ENCODE measurements at places on chromosomes 12 and 14.

GRCh38 chr12:754851-755562 lies 2.6 kb downstream of the WNK1 start:
- DNase-seq = peak; percentile 45

GRCh38 chr14:89291351-89291940 lies 125.6 kb downstream of the FOXN3 start:
- DNase-seq = no peak

DNA sequence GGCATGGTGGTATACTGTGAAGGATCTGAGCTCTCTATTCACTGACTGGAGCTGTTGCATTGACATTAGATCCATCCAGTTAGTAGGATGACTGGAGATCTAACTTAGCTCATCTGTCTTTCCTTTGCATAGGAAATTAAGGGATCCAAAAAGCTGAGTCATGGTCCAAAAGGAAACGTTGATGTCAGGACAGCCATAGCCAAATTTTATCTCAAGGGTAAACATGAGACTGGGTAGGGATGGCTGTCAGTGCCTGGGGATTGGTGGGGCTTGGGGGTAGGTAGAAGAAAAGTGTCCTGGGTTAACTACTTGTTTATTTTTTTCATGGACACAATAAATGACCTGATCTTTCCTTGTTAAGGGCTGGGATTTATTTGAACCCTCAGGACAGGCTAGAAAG lies 4.6 kb downstream of the FAM177A1 start:
- DNase-seq = no peak

DNA sequence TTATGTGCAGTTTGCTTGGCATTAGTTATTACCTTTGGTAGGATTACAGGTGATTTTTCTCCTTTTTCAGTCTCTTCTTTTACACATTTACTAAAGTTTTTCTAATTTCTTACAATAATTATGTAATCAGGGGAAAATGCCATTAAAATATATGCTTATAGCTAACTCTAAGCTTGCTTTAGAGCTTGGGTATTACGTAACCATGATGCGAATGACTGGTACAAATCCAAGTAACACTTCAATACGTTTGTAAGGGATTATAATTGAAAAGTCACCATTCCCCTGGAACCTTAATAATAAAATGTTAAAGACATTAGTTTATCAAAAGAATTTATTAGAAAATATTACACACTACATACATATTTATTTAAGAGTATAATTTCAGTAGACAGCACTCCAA lies 71.6 kb downstream of the SCAF11 start:
- no peak for DNase-seq

- DNase-seq = no peak
Measured at GRCh38 chr12:132711080-132711843, 620 bp downstream of the PGAM5 start.

DNA sequence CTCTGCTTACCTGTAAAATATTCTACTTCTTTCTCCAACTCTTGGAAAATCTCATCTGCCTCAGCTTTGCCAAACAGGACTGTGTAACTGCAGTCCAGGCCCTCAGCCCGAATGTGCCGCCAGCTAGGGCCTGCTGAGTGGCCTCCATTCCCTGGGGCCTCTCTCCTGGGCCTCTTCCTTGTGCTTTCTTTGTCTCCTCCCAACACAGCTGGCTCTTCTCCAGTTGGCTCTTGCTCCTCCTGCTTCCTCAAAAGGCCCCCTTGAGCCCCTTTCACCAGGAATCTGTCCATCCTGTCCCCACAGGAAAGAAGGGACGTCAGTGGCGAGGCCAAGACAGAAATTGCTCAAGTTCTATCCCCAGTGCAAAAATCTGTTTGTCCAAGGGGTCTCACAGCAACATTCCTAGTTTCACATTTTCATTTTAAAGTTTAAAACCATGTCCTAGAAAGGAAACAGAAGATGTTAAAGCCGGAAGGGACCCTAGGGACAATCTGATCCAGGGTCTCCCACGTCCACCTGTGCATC lies 713 bp downstream of the ALKBH2 start:
- no peak for DNase-seq

DNA sequence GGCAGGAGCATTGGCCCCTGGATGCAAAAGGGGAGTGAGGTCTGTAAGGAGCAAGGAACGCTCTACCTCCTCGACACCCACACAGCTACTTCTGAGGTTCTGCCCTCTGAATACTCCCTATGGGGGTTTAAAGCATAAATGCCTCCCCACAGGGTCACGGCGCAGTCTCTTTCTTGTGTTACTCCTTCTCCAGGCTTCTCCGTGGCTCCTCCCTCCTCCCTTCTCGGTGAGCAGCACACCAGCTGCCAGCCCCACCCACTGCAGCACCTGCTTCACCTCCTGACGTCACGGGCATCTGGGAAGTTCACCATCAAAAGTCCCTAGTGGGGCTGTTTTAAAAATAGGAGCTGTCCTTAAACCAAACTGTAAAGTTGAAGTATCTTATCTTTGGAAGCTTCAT lies 67.3 kb downstream of the SPTB start:
- peak; percentile 56 for DNase-seq
